ENCODE measurements at places on chromosomes 12 and 14. TPM values are rescaled to one million over a fixed set of nuclear protein-coding genes. Genes with fewer than 3 reads are reported as not detected.

BMP4 gene
- total RNA-seq = 1.8 TPM

DNA sequence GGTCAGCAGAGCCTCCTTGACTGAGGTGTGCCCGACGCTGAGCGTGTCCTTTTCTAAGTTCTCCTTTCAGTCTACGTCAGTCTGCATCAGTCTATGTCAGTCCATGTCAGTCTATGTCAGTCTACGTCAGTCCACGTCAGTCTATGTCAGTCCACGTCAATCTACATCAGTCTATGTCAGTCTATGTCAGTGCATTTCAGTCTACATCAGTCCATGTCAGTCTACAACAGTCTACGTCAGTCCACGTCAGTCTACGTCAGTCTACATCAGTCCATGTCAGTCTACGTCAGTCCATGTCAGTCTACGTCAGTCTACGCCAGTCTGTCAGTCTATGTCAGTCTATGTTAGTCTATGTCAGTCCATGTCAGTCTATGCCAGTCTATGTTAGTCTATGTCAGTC is 15.9 kb downstream of the EIF5 start:
- no peak for DNase-seq

DNA sequence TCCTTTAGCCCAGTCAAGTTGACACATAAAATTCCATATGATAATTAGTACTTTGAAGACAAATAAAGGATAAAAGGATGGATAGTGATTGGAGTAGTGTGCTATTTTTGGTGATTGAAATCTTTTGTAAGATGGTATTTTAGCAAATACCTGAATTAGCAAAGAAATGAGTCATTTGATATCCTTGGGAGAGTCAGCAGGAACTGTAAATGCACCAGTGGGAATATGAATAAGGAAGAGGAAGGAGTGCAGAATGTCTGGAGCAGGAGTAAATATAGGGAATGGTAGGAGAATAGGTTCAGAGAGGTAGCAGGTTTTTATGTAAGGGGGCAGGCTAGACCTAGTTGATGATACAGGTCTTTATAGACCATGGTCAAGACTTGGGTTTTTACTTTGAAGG is 75.0 kb downstream of the TRMT5 start:
- peak; percentile 7 for DNase-seq

GRCh38 chr14:95663226-95663797 is 22.9 kb upstream of the TCL1B start:
- no peak for DNase-seq

DNA sequence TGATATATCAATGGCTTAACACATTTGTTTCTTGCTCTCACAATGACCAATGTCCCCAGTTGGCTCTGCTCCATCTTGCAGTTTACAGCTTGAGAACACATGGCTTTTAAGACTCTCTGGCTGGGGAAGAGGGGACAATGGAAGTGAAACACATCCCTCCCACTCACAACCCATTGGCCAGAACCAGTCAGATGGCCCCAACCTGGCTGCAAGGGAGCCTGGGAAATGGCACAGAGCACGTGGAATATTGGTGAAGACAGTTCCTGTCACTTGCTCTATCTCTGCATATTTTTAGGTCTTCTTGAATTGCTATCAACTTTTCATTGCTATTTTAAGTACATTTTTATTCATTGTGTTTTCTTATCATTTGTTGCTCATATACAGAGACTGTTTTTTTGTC is 345.4 kb downstream of the MED13L start:
- no peak for DNase-seq

All from HT1080 (cell line).